ENCODE measurements at places on chromosomes 2 and 18.

DNA sequence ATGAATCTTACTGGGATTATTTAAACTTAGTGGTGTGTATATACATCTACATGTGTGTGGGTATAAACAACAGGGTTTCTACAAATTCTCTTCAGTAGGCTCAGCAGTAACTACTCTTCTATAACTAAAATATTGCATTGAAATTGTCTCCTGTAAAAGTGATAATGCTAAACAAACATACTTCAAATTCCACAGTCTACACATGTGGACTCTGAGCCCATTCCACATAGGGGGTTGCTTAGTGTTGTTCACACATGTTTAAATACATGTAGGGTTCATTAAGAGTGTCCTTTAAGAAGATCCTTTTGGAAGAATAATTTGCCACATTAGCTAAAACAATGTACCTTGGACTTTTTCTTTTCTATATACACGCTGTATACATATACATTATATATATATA is 152.8 kb upstream of the VRK2 start:
- no peak for DNase-seq

DNA sequence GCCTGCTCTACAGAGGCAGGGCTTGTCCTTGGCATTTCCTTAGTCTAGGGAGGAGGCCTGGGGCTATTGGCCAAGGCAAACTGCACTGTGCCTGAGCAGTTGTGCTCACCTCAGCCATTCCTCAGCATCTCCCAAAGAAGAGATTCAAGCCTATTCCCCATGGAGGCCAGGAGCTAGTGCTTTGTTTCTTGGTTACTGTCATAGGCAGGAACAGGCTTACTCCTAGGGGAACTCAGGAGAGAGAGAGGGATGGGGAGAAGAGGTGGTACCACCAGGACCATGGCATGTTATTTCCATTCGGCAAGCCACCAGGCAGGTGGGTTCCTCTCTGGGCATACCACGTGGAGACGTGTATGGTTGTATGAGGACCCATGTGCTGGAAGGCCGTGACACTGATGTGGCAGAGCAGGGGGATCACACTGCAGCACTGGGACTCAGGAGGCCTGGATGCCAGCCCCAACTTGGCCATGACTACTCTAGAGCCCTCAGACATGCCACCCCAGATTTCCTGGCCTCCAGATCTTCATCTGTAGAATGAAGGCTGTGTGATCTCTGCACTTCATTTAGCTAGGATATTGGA is 233.7 kb downstream of the LOXHD1 start:
- DNase-seq = no peak

- DNase-seq = peak; percentile 23
These were observed 10.2 kb downstream of the PROKR1 start for GRCh38 chr2:68653538-68653982.

- DNase-seq = no peak
These were observed 9.1 kb downstream of the KLF7 start for GRCh38 chr2:207156451-207157161.

- no peak for DNase-seq
These were observed 34.0 kb downstream of the QPCT start for GRCh38 chr2:37378411-37378810.

DNA sequence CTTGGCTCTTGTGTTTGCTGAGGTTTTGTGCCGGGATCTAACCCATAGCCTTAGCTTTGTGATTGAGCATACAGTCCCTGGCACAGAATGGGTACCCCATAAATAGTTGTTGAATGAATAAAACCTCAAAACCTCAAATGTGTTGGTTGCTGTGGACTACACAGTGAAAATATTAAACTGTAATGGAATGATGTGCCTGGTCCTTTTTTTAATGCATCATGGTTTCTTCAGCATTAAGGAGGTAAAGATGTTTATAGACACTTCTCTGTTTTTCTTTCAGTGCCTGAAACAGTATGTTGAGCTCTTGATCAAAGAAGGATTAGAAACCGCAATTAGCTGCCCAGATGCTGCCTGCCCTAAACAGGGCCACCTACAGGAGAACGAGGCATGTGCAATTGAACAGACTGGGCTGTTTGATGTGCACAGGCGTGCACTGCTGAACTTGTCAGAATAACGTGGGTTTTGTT is 97.0 kb downstream of the RNF144A start:
- no peak for DNase-seq

- DNase-seq = no peak
These were observed 130.8 kb downstream of the FIGN start for GRCh38 chr2:163604941-163605555.

- no peak for DNase-seq
These were observed 39.9 kb downstream of the REEP1 start for GRCh38 chr2:86297382-86298147.

DNA sequence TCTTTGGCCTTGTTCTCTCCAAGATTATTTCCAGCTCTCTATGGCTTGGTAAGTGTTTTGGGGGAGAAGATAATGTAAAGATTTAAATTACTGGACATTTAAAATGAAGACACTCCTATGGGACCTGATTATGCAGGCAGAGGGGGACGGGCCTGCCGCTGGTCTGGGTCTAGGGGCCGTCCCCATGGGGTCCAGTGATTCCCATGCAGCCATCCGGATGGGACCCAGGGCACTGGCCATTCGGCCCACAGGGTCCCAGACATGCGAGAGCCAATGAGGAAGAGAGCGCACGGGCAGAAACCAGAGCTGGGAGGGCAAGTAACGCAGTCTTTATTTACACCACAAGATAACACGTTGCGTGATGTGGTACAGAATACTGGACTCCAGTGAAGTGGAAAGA is 200.0 kb downstream of the TWIST2 start:
- DNase-seq = no peak

- DNase-seq = no peak
These were observed 103.9 kb downstream of the MAPK4 start for GRCh38 chr18:50663626-50664441.

DNA sequence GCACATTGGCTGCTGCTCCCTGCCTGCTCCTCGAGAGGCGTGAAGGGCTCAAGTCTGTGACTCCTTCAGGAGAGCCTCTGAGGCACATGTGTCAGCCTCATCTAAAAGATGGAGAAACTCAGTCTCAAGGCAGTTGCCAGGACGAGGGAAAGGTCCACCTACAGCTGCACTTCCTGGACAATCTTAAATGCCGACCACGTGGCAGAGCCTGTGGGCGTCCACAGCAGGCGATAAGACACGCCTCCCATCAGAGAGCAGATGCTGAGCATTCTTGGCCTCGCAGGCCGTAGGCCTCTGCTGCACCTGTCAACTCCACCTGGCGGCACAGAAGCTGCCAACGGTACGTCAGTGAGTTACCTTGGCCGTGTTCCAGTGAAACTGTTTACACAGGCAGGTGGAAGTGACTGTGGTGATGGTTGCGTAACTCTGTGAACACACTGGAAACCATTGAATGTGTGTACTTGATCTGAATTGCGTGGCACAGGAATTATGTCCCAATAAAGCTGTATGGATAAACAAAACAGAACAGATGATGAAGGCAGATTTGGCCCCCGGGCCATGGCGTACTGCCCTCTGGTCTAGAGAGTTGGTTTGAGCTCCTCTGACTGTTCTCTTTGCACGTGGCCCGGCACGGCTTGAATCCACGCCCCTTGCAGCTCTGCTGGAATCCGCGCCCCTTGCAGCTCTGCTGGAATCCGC is 114.5 kb downstream of the RNF144A start:
- DNase-seq = peak; percentile 58

DNA sequence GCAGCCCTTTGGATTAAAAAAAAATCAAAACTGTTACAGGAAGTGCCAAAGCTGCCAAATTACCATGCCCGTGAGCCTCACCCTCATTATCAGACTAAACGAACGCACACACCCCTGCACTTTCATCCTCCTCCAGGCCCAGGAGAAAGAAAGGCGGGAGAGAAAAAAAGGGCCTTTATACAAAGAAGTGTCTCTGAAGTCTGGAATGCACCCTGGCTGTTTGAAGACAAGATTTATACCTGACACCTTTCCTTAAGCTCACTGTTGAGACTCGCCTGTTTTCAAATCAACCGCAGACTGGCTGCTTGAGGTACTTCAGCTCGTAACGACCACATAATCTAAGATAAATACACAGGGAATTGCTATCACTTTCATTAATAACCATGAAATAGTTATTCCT is 31.0 kb downstream of the EDAR start:
- no peak for DNase-seq

DNA sequence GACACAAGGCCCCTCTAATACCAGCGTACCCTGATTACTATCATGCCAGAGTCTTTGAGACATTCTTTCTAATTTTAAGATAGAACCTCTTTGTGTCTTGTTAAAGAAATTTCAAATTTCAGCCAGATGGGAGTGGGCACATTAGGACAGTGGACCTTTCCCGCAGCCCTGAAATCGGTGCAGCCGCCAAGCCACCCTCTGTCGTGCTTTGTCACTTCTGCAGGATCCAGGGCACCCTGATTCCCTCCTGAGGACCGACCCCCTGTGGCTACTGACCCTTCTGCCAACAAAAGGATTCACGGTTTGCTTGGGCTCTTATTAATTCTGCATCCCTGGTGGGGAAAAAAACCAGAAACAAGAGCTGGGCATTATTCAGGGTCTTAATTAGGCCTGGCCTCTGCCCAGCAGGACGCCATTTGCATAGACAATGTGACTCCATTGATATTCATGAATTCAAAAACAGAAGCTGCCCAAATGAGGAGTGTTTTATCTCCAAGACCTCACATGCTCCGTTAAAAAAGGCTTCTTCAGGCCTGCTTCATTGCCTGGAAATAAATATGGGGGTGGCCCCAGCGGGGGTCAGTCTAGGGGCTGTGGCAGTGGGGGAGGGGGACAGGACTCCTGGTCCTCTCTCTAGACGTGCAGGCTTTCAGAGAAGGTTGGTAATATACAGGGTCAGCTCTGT is 116.9 kb downstream of the ALPK2 start:
- no peak for DNase-seq
